Left ventricle myocardium superior (tissue), 1 donor: ENCODE measurements at places on chromosomes 4 and X. TPM values are rescaled to one million over a fixed set of nuclear protein-coding genes. Genes with fewer than 3 reads are reported as not detected.

GLUD2 gene
- total RNA-seq, result 1.3 TPM

CNOT6L gene
- 24.0 TPM for total RNA-seq

LONRF3 gene
- total RNA-seq, result 4.2 TPM

C1QTNF7 gene
- 3.1 TPM for total RNA-seq

DNA sequence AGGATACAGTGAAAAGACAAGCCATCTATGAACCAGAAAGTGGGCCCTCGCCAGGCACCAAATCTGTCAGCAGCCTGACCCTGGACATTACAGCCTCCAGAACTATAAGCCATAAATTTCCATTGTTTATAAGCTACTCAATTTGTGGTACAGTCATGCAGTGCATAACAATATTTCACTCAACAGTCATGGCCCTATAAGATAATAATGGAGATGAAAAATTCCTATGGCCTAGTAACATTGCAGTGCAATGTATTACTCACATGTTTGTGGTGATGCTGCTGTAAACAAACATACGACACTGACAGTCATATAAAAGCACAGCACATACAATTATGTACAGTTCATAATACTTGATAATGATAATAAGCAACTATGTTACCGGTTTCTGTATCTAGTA is 17.1 kb upstream of the TLR1 start:
- no peak for DNase-seq

SHROOM4 gene
- 8.9 TPM for total RNA-seq
